ENCODE measurements at places on chromosomes 12 and 14.

DNA sequence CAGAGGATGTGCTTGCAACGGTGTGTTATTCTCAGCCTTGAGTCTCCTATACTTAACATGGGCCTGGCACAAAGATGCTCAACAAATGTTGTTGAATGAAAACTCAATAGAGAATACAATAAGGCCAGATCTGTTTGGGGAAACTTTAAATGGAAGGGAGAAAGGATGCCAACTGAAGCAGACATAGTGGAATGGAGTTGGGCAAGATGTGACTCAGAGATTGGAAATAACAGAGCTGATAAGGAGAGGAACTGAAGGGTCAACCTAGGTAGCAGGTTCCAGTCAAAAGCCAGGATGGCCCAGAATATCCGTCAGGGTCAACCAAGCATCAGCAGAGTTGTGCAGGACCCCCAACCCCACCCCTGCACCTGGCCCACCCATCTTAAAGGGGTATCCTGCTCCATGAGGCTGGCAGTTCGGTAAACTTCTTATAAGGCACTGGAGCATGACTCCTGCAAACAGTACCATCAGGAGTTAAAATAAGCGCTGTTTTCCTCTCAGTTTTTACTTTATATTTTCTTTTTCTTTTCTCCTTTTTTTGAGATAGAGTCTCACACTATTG is 1.1 kb upstream of the BCDIN3D start:
- no peak for ATAC-seq

- ATAC-seq, result peak; percentile 4
Observed at GRCh38 chr12:93824514-93825500, 147.6 kb downstream of the CRADD start.

GRCh38 chr12:98725476-98726247 is 80.6 kb downstream of the APAF1 start:
- ATAC-seq, result peak; percentile 62

- no peak for ATAC-seq
Observed at GRCh38 chr12:104433061-104433460, 23.7 kb upstream of the CHST11 start.

GRCh38 chr12:44389896-44390295 is 486.2 kb downstream of the NELL2 start:
- no peak for ATAC-seq

- no peak for ATAC-seq
Observed at GRCh38 chr14:52602131-52602530, 49.5 kb downstream of the GPR137C start.

DNA sequence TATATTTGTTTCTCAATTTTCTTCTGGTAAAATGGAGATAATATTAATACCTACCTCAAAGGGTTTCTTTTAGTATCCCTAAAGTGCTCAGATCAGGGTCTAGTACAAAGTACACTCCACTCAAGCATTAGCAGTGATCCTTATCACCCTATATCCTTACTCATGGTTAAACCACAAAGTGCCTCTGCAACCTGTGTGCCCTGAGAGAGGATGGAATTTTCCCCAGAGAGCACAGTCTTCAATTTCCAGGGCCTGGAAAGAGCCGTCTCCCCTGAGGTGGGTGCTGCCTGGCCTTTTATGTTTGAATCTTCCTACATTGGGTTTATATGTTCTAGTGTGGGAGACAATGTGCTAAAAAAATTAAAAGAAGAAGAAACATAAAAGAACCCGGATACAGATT is 183.1 kb upstream of the FBXO33 start:
- no peak for ATAC-seq

- ATAC-seq, result no peak
Observed at GRCh38 chr14:72948481-72949138, 22.3 kb downstream of the DCAF4 start.

DNA sequence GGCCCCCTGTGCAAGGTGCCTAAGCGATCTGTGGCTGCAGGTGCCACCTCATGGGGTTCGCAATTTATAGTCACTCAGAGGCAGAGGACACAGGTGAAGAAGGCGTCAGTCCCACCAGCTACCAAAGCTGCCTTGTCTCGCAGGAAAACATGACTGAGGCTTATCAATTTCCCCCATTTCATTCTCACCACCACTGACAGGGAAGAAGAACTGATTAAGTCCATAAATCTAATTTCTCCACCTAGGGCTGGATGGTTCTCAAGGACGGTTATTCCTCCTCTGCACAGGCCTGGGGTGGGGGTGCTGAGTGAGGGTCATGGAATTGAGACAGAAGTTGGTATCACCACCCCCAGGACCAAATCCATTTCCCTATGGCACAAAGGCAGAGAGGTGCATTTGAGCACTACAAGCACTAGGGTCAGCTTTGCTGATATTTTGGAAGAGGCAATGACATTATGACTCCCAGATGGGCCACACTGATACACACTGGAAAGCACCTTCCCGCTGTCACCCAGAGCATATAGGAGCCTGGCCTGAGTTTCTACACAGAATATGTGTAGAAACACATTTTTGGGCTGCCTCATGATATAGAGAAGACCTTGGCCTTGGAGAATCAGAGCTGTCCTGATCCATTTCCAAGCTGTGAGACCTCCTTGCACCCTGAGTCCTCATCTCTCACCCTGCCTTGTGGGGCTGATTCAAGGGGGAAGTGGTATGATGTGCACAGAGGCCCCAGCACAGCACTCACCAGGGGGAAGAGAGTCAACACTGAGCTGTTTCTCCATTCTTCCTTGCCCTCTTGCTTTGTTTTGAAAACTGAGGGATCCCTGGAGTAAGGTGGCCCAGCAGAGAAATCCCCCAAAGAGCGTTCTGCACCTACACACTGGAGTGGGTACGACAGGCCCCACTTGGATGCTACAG is 59.4 kb downstream of the PITPNM2 start:
- ATAC-seq, result no peak

GRCh38 chr12:88720785-88721650 is 140.7 kb upstream of the KITLG start:
- no peak for ATAC-seq

DNA sequence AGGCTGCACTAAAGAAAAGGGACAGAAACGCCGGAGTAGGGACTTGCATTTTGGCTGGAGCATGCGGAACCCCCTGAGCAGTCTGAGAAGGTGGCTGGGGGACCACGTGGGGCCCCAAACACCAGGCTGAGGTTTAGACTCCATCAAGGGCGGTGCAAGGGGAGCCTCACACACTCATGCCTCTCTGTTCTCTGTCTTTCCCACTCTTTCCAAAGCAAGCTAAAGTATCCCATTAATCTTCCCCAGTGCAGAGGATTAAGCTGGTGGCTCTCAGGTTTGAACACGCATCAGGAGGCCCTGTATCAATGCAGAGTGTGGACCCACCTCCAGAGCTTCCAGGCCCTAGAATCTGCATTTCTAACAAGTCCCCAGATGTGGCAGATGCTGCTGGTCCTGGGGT is 13.5 kb downstream of the CCDC197 start:
- no peak for ATAC-seq

GRCh38 chr14:77562681-77563080 is 53.8 kb downstream of the SPTLC2 start:
- ATAC-seq, result no peak

- no peak for ATAC-seq
Observed at GRCh38 chr14:66206554-66206953, 279.6 kb upstream of the CCDC196 start.

DNA sequence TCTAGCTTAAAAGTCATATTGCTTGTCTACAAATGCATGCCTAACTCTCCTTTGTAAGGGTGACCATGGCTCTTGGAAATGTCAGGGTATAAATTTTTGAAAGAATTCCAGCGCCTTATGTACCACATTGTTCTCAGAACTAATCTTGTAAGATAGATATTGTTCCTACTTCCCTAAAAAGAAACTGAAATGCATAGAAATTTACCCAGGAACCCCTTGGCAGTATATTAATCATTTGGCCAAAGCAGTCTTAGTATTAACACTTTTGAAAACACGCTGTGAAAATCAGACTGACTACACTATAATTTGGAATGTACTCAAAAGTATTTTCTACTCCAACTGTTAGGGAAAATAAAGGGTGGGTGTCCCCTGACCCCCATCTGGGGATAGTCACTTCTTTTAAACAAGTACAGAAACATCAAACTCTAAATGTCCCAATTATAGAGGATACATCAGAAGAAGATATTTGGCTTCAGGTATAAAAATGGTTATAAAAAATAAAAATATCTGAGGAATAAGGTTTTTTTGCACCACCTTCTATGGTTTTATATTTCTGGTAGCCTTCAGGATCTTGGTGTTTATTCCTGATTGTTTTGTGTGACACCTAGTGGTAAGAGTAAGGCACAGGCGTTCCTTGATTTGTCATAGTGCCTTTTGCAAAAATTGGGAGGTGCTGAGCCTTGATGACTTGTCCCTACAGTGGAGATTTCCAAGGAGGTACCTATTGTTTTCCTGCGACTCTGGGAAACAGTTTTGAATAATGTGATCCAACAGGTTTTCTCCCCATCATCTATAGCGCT is 2.2 kb upstream of the NFKBIA start:
- ATAC-seq, result no peak

DNA sequence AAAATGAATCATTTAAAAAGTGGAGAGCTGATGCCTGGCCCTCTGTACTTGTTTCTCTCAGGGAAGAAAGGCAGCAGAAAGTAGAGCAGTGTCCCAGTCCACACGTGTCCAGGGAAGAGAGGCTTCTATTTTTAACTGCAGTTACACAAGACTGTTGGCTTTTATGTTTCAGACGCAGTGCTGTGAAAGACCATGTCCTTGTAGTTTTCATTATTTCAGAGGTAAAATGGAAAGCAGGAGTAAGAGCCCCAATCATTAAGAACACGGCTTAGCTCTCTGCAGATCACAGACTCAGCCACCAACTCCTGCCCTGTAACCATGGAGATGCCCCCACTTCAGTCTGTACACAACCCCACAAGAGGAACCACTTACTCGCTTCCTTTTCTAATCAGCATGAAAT is 336.3 kb downstream of the DAD1 start:
- peak; percentile 74 for ATAC-seq

DNA sequence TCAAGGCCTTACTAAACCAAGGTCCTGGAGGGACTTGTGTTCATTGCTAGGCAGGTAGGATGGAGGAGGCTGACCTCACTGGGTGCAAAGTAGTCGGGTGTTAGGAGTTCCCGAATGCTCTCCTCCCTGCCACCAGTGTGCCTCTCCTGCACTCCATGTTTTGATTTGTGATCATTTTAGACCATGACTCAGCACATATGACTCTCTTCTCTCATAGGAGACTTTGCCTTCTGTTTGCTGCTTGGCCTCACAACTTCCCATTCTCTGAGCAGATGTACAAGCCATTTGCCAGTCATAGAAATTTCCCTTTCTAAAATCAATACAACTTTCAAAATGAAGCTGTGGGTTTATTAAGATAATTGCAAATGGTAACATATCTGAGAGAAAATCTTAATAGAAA is 46.6 kb upstream of the LRIG3 start:
- ATAC-seq, result no peak

- no peak for ATAC-seq
Observed at GRCh38 chr12:111320258-111321050, 48.4 kb downstream of the PHETA1 start.

- no peak for ATAC-seq
Observed at GRCh38 chr12:12007001-12007712, 63.6 kb upstream of the BCL2L14 start.

GRCh38 chr14:64234877-64235651 is 59.1 kb downstream of the ESR2 start:
- ATAC-seq, result no peak

DNA sequence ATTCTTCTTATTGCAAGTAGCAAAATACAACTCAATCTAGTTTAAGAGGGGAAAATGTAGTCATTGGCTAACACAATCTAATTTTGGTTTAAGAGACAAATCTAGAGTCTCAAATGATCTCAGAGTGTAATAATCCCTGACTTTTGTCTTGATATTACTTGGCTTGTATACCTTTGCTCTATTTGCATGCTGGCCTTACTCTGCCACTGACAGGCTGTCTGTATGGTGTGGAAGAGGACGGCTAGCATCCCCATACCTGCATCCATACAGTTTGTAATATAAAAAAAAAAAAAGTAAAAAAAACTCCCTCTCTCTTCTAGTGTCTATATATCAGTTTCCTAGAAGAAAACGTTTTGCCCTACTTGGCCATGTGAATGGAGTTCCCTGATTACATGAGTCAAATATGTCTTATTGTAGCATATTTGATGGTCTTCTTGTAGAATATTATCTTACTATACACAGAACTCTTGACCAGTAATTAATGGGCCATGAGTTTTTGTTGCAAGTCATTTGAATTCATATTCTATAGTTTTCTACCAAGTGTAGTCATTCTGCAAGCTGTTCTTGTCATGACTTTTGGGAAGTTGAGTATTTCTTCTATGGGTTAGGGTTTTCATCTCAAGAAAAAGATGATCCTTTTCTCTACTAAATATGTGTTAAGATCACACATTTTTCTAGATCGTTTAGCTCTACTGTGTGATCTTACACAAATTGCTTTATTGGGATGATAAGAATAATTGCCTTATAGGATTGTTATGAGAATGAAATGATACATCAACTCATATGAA is 8.2 kb downstream of the HIF1A start:
- ATAC-seq, result no peak

- ATAC-seq, result no peak
Observed at GRCh38 chr14:76531821-76532318, 155.9 kb downstream of the ESRRB start.

DNA sequence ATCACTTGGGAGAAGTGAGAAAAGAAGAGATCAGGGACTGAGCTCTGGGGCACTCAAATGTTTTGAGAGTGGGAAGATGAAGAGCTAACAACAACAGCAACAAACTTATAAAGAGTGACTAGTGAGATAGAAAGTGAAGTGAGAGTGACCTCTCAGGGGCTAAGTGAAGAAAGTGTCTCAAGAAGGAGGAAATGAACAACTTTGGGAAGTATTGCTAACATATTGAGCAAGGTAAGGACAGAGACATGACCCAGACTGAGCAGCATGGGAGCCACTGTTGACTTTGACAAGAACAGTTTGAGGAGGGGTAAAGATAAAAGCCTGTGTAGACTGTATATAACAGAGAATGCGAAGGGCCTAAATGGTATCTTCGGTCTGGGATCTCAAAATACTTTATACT is 155.1 kb upstream of the BTG1 start:
- no peak for ATAC-seq

GRCh38 chr12:110252716-110253115 is 28.3 kb upstream of the ATP2A2 start:
- ATAC-seq, result no peak

- ATAC-seq, result no peak
Observed at GRCh38 chr12:45975506-45975905, 14.9 kb downstream of the SCAF11 start.

DNA sequence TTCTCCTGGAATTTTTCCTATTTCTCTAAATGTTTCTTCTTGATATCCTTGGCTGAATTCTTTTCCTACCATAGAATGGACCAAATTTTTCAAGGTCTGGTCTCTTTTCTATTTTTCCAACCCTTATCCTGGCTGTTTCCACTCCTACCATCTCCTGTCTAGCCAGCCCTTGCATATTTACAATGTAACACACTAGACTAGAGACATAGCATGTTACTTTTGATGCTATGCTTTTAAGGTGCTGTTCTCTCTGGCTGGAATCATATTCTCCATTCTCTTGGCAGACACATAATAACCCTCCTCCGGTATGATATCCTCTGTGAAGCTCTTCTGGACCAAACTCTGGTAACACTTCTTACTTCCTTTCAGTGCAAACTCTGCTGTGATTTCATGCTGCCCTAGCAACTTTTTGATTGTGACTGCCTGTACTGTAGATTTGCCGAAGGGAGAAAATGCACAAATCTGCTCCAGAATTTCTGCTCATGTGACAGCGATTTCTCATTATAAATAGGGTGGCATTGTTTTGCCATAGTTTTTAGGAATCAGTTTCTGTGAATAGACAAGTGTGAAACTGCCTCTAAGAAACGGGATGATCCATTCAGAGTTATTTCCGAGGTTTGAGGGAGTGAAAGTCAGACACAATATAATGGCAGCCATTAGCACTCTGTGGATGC is 284.4 kb downstream of the MDGA2 start:
- ATAC-seq, result no peak

GRCh38 chr12:116458492-116458891 is 100.7 kb upstream of the MAP1LC3B2 start:
- no peak for ATAC-seq

Measured in gastroesophageal sphincter (tissue), 4 donors.